ENCODE measurements at places on chromosomes 7 and 10.
A peak's percentile ranks its signal among the peaks of the same experiment; 100 is the strongest.

- no peak for DNase-seq
Observed at GRCh38 chr7:117216436-117217069, 106.3 kb downstream of the WNT2 start.

DNA sequence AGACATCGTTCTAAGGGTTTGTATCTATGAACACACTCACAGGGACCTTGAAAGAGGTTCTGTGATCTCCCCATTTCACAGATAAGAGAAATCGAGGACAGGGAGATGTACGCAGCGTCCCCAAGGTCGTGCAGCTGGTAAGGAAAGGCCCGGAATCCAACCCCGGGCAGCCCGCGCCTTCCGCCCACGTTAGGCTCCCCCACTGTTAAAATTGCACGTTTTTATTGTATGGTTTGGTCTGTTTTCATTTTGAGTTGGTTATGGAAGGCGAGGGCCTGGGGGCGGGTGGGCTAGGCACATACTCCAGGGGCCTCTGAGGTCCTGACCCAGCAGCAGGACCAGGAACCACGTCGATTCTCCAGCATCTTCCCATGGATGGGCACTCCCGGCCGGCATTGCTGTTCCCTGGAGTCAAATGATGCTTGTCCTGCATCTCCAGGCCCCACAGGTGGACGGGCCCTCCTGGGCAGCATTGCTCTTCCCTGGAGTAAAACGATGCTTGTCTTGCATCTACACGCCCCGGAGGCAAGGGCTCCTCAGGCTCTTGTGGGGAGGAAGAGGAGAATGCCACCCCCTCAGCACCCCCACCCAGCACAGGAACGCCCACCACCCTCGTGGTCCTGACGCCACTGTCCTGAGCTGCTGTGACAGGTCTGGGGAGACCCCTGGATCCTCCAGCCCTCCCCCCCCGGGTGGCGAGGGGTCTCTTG is 65.9 kb downstream of the PDGFA start:
- DNase-seq, result no peak

GRCh38 chr10:95295031-95295755 is 4.4 kb upstream of the PDLIM1 start:
- no peak for DNase-seq

DNA sequence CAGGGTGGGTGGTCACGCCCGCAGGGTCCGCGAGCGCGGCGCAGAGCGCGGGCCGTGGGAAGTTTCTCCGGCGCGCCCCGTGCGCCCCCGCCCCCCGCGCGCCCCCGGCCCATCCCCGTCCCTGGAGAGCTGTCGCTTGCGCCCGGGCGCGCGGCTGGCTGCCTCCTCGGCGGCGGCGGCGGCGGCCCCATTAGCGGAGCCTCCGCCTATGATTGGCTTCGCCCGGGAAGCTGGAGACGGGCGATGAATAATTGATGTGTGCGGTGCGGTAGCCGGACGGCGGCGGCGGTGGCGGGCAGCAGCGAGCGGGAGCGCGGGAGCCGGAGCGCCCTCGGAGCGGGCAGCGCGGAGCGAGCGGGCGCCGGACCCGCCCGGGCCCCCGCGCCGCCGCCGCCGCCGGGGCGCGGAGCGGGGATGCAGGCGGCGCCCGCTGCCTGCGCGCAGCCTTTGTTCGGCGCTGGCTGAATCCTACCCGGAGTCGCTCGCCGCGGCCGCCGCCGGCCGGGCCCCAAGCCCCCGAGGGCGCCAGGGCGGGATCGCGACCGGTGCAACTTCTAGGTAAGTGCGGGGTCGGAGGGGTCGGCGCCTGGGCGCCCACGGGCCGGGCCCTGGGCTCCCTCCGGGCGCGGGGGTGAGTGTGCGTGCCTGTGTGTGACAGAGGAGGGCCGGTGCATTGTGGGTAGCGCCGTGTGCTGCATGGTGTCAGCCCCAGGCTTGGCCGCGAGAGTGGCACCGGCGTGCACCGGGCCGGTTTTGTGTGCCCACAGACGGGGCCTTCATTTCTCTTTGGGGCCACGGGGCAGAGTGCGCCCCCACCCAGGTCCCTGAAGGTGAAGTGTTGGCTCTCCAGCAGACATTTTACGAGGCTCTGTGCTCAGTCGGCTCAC is 103.8 kb upstream of the PPIF start:
- DNase-seq, result peak; percentile 53

GRCh38 chr7:95668504-95669018 is 72.2 kb upstream of the PDK4 start:
- no peak for DNase-seq

DNA sequence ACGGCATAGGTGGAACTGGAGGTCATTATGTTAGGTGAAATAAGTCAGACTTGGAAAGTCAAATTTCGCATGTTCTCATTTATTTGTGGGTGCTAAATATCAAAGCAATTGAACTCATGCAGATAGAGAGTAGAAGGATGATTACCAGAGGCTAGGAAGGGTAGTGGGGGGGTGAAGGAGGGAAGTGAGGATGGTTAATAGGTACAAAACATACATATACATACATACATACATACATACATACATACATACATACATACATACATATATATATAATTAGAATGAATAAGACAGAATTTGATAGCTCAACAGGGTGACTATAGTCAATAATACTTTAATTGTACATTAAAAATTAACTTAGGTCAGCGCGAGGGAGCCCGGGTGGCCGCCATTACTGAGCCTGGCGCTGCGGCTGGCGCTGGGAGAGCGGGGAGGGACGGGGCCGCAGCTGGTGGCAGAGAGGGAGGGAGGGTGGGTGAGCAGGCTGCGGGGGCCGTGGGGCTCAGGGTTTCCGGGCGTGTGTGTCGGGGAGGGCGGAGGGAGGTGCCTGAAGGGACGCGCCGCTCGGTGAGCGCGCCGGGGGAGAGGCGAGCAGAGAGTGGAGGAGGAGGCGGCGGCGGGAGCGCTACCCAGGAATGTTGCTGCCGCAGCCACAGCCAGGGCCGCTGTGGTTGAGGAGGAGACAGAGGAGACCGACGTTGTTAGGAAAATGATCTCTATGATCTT is 85.8 kb upstream of the EGFR start:
- DNase-seq, result no peak

GRCh38 chr7:55130395-55131141 is 111.8 kb downstream of the EGFR start:
- no peak for DNase-seq

- no peak for DNase-seq
Observed at GRCh38 chr10:100158044-100158805, 27.6 kb downstream of the ERLIN1 start.

- DNase-seq, result no peak
Observed at GRCh38 chr10:18303851-18304801, 163.9 kb downstream of the CACNB2 start.

GRCh38 chr7:32026083-32026425 is 44.2 kb downstream of the PDE1C start:
- no peak for DNase-seq

GRCh38 chr7:13981070-13981469 is 8.4 kb downstream of the ETV1 start:
- no peak for DNase-seq

- no peak for DNase-seq
Observed at GRCh38 chr10:101237982-101238731, 8.9 kb upstream of the LBX1 start.

DNA sequence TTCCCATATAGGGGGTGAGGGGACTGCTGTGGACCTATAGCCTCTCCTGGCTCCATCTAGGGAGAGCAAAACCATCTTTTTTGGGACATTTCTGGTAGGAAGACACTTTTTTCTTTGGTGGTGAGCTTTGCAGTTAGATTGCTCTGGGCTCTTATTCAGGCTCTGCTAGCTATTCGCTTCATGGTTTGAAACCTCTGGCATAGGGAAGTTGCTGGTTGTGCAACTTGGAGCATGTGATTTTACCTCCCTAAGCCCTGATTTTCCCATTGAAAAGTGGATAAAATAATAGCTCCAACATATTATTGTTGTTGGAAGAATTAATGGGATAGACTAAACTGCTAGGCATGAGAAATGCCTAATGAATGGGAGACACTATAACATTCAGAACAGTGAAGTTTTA is 69.6 kb downstream of the CYP26A1 start:
- DNase-seq, result no peak

DNA sequence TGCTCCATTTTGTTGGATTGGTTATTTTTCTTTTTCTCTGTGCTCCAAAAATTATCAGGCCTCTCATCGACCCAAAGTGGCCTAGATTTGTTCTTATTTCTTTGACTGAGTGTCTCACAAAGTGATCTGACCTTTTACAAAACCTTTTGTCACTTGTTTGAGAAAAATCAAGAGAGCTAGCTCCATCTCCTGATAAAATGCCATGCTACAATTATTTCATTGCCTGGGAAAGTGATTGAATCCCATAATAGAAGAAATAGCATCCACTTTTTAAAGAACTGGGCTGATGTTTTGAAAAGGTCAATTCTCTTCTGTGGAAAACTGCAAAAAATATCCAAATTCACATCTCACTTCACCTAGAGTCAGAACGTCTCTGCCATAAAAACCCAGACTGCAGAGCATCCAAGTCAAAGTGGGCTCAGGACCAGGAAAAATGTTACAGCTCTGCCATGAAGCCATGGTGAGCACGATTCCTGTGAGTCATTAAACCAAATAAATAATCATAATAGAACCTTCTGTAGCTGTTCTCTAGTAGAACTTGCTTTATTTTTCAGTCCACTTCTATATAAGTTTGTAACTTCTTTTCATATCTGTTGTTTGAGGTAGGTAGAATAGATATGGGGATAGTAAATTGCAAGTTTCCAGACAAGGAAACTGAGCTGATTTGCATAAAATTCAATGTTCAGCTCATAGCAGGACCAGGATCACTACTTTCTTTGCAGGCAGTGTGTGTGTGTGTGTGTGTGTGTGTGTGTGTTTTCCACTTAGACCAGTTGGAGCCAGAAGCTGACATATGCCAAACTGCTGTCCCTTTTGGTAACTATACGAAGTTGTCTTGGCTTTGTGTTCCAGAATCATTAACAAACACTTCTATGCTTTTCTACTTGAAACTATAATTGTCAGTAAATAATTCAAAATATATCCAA is 632.5 kb upstream of the ANKRD30A start:
- no peak for DNase-seq

DNA sequence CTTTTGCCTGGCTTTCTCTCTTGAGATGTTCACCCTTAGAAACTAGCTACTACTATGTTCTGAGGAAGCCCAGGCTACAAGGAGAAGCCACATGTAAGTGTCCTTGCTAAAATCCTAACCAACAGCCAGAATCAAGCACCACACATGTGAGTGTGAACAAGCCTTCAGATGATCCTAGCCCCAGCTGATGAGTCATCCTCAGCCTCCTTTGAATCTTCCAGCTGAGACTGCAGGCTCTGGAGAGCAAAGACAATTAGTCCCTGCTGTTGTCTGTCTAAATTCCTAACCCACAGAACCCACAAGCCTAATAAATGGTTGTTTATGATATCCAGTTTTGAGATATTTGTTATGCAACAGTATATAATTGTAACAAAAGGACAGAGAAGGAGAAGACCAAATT is 92.8 kb upstream of the TAC1 start:
- DNase-seq, result no peak

- DNase-seq, result no peak
Observed at GRCh38 chr7:78441737-78442136, 643.2 kb downstream of the PHTF2 start.

DNA sequence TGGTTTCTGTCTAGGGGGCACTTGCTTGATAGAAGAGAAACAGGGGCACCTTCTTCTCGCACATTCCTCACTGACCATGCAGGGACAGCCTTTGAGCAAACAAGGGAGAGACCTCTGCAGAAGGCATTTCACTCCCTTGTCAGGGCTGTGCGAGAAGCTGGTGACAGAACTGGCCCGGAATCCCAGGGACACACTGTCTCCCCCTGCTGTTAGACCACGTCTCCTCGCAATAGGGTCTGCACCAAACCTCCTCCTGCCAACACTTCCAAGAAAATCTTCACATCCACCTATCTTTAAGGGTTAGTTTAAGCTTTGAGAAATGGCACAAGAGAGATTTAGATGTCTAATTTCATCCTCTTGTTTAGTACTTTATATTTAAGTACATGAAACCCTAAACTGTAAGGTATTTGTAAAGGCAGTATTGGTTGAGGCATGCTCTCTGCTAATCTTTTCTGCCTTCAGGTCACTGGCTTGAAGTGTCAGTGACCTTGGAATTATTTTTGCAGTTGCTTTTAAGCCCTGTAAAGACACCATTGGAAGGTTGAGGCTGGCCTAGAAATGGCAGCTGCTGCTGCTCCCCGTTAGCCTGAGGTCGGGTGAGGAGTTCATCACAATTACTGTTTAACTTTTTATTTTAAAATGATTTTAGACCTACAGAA is 37.0 kb downstream of the RBM20 start:
- DNase-seq, result peak; percentile 14

GRCh38 chr10:33152146-33152545 is 182.3 kb downstream of the NRP1 start:
- DNase-seq, result no peak

DNA sequence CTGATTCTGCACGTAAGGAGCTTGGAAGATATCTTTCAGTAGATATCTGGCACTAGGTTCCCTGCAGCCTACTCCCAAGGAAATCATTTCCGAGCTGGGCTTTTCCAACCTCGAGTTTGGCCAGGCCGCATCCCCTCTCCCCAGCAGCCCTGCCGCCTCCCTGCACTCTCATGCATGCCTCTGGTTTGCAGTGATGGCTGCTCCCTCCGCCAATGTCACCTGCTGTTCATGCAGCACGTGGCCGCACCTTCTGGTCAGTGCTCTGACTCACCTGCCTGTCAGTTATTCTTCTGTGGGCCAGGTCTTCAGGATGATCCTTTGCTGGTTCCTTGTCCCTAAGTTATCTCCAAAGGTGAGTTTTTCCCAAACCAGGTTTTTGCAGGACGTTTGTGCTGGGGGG is 50.6 kb upstream of the RASGEF1A start:
- DNase-seq, result no peak

- no peak for DNase-seq
Observed at GRCh38 chr7:74454021-74454924, 567 bp downstream of the GTF2IRD1 start.

DNA sequence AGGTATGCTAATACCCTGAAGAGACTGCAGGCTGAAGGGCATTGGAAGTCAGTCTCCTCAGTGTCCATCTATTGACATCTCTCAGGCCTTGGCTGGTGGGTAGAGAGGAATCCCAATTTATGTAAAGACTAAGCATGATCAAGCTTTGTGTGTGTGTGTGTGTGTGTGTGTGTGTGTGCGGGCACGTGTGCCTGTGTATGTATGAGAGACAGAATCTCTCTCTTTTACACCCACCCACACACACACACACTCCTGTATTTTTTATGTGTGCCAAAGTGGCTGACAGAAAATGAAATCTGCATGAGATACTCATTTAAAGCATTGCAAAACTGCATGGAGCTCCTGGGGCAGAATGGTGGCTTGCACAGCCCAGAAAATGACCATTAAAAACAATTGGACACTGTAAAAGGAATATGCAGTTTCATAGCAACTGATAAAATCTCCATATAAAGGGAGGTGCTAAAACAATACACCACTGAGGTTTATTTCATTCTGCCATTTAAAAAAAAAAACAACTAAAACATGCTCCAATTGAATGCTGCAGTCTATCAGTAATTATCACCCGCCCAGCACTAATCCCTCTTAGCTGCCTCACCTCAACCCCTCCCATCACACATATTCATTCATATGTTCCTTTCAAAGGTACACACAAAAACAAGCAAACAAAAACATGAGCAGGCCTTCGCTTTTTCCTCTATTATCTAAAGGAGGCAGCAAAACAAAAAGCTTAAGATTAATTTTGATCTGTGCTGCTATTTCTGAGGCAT is 385.0 kb downstream of the KCNMA1 start:
- DNase-seq, result no peak

Data from stimulated activated CD4-positive, alpha-beta T cell treated with anti-CD3 and anti-CD28 coated beads, Interleukin-1b, Interleukin-23, amount 100 ng/mL, for 24 hours (primary cell).